CD14-positive monocyte (primary cell): ENCODE measurements at places on chromosomes 2 and 18. TPM values are rescaled to one million over a fixed set of nuclear protein-coding genes. Genes with fewer than 3 reads are reported as not detected.

Gene CCDC195
- polyA plus RNA-seq, result not detected

Gene ZBTB14
- 6.8 TPM for polyA plus RNA-seq

Gene USP37
- 1.5 and 2.7 TPM in 2 replicates for polyA plus RNA-seq

DNA sequence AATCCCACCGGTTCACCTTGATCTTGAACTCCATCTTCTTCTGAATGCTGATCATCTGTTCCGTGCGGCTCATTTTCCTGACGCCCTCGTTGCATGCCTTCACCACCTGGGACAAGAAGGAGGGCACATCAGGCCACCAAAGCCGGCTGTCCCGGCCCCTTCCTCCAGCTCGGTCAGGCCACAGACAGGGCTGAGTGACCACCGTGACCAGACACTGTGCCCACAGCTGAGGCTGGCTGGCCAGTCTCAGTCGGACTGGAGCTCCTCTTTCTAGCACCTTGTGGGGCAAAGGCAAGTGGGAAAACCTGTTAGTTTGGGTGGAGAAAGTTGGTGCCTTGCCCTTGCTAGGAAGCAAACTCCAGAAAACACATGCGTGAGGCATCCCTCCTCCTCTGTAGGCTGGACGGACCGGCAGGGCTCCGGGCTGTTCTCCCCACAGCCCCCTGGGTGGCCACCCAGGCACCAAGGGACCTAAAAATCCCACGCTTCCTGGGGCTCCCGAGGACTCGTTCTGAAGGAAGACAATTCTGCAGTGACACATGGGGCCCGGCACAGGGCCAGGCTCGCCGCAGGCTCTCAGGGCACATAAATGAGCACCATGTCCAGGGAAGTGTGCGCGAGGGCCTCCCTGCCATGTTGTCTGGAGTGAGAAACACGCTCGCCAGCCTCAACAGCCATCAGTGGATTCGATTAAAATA, 15.3 kb downstream of the SNORC start:
- no peaks in the 10 kb centered on the region for H3K4me1 ChIP-seq
- H3K27me3 ChIP-seq, result no peaks in the 10 kb centered on the region
- H3K36me3 ChIP-seq, result no peaks in the 10 kb centered on the region
- no peak overlapping the region for H3K4me3 ChIP-seq
- no peak for DNase-seq
- H3K27ac ChIP-seq, result no peak overlapping the region

GRCh38 chr2:235494716-235495372, 1.0 kb downstream of the AGAP1 start:
- peaks cover 48% of the 10 kb centered on the region for H3K27me3 ChIP-seq
- no peak for DNase-seq
- H3K4me1 ChIP-seq, result no peaks in the 10 kb centered on the region
- no peak overlapping the region for H3K4me3 ChIP-seq
- no peaks in the 10 kb centered on the region for H3K36me3 ChIP-seq

Gene ABCG8
- polyA plus RNA-seq, result not detected in 2 replicates

DNA sequence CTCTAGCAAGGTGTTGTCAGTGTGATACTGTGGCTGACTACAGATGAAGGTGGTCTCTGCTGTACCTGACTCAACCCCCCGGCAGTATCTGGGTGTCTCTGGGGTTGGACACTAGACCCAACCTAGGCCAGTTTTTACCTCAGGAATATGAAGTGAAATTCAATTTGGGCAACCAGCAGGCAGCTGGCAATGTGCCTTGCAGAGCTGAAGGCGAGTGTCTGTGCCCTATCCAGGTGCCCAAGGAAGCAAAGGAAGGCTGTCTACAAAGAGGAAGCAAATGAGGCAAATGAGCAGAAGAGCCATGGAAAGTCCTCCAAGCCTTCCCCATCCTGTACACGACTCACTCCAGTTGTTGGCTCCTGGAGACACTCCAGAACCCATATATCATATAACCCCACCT, 264.6 kb upstream of the AGAP1 start:
- no peak overlapping the region for H3K27ac ChIP-seq
- H3K27me3 ChIP-seq, result no peaks in the 10 kb centered on the region
- DNase-seq, result no peak
- no peaks in the 10 kb centered on the region for H3K4me1 ChIP-seq

GRCh38 chr2:67883316-67884087, 179.3 kb downstream of the C1D start:
- no peak overlapping the region for H3K4me3 ChIP-seq
- no peaks in the 10 kb centered on the region for H3K27me3 ChIP-seq
- DNase-seq, result no peak
- H3K27ac ChIP-seq, result no peak overlapping the region

Gene ZSWIM2
- polyA plus RNA-seq, result 0.47 TPM

- no peaks in the 10 kb centered on the region for H3K4me1 ChIP-seq
- no peak overlapping the region for H3K4me3 ChIP-seq
- H3K27me3 ChIP-seq, result peaks cover 16% of the 10 kb centered on the region
- no peak overlapping the region for H3K27ac ChIP-seq
- DNase-seq, result no peak
These were observed 166.5 kb upstream of the SALL3 start for GRCh38 chr18:78813156-78813555.
